CD8-positive, alpha-beta memory T cell (primary cell): ENCODE measurements at places on chromosomes 7 and 10. TPM values are rescaled to one million over a fixed set of nuclear protein-coding genes. Genes with fewer than 3 reads are reported as not detected.

DNA sequence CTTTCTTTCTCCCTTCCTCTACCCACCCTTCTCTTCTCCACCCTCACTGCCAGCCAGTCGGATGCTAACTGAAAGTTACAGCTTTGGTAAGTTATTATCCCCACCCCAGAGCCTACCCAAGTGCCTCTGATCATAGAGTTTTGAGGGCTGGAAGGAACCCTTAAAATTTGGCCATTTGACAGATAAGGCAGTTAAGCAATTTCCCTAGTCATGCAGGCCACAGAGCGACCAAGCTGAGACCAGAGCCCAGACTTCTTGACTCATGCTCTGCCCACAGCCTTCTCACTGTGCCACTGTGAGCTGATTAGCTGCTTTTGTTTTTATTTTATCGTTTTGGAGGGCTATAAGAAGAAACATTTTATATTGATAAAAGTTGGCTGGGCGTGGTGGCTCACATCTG lies 17.2 kb downstream of the SAP25 start:
- peaks cover 22% of the 10 kb centered on the region for H3K36me3 ChIP-seq
- no peaks in the 10 kb centered on the region for H3K27me3 ChIP-seq
- H3K4me3 ChIP-seq = no peak overlapping the region
- no peak overlapping the region for H3K27ac ChIP-seq
- no peak for DNase-seq

NEUROG3 gene
- polyA plus RNA-seq = 0.15 TPM

GRCh38 chr10:117320050-117320665 lies 55.1 kb downstream of the PDZD8 start:
- DNase-seq = no peak
- no peaks in the 10 kb centered on the region for H3K4me1 ChIP-seq
- no peak overlapping the region for H3K27ac ChIP-seq

OR2A1 gene
- polyA plus RNA-seq = not detected

GRCh38 chr7:35015346-35015859 lies 21.9 kb downstream of the DPY19L1 start:
- H3K4me3 ChIP-seq = no peak overlapping the region
- H3K27ac ChIP-seq = no peak overlapping the region
- no peaks in the 10 kb centered on the region for H3K4me1 ChIP-seq
- H3K27me3 ChIP-seq = no peaks in the 10 kb centered on the region

CHRM2 gene
- not detected for polyA plus RNA-seq

DNA sequence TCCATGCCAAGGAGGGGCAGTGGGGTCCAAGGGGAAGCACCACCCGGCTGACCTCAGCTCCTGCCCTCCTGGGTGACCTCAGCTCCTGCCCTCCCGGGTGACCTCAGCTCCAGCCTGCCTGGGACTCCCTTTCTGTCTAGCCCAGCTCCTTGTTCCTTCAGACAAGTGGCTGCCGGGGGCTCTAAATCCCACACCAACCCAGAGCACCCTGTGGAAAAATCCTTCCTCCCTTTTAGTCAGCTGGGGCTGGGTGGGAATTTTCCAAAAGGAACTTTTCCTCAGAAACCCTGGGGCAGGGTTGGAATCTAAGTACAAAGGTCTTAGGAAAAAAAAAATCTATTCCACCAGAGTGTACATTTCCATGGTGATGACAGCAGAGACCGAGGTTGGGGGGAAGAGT lies 36.3 kb downstream of the AKR1B1 start:
- no peak overlapping the region for H3K4me3 ChIP-seq
- DNase-seq = no peak
- H3K36me3 ChIP-seq = no peaks in the 10 kb centered on the region
- no peak overlapping the region for H3K27ac ChIP-seq

PIK3CG gene
- polyA plus RNA-seq = 31.0 TPM

DNA sequence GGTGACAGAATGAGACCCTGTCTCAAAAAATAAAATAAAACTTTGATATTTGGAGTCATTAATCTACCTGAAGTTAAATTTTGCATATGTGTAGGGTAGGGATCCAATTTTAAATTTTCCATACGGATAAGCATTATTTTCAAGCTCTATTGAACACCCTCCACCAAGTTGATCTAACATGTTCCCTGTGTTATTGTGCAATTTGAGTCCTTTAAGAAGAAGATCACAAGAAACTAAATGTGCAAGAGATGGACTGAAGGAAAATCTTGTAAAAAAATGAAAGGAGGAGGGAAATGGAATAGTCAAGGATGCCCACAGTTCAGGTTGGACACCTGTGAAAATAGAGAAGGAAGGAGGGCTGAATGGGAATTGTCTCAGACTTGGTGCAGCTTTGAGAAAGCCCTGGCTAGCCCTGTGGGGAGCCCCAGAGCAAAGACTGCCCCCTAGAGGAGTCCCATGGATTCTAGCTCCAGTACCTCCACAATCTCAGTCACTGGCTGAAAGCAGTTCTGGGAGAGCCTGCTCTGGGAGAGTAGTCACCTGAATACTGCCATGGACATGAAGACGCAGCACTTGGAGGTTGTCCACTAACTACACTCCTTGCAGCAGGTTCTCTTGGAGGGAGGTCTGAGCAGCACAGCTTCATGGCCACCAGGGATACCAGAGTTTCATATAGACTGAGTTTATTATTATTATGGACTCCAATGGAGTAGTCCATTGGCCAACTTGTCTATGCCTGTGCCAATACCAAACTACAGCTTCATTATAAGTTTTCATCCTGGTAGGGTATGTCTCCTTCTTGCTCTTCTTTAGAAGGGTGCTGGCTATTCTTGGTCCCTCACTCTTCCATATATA lies 5.7 kb upstream of the TIAL1 start:
- H3K4me3 ChIP-seq = no peak overlapping the region
- DNase-seq = no peak
- H3K27ac ChIP-seq = no peak overlapping the region
- no peaks in the 10 kb centered on the region for H3K27me3 ChIP-seq
- peaks cover 5% of the 10 kb centered on the region for H3K4me1 ChIP-seq

GRCh38 chr7:153047079-153047959 lies 287.8 kb downstream of the ACTR3B start:
- H3K4me1 ChIP-seq = no peaks in the 10 kb centered on the region
- H3K27ac ChIP-seq = no peak overlapping the region
- no peaks in the 10 kb centered on the region for H3K36me3 ChIP-seq
- H3K4me3 ChIP-seq = no peak overlapping the region
- H3K27me3 ChIP-seq = no peaks in the 10 kb centered on the region

DNA sequence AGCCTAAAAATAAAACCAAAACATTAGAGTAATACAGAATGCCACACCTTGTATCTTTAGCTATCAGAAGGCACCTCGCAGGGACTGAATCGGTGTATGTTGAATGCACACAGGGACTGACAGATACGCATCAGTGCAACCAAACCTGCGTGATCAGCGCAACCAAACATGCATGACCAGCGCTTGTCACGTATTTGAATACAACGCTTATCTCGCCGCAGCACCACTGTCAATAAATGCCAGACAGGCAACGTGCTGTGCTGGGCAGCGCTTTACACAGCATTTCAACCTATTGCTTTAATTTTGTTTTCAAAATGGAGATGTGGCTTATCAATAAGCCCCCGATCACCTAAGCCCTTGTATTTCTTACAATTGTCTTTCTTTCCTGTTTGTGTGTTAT lies 242.4 kb downstream of the SFMBT2 start:
- no peaks in the 10 kb centered on the region for H3K4me1 ChIP-seq
- H3K4me3 ChIP-seq = no peak overlapping the region
- no peaks in the 10 kb centered on the region for H3K27me3 ChIP-seq

DNA sequence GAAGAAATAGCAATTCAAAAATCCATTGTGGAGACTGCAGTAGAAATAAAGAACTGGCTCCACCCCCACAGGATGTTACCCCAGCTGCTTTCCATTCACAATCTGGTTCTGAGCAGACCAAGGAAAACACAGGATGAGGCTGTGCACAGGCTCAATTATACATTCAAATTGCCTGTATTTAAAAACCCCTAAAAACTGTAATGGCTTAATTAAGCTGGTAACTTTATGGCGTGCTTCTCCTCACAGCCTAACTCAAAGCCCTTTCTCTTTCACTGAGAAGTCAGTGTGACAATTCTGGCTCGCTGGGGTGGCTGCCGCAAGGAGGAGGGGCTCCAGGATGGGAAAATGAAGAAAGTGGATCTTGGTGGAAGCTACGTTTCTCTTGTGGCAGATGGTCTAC lies 1191.1 kb downstream of the SORCS1 start:
- DNase-seq = no peak

GRCh38 chr7:79968077-79968648 lies 166.5 kb upstream of the GNAI1 start:
- H3K4me3 ChIP-seq = no peak overlapping the region
- H3K27ac ChIP-seq = no peak overlapping the region
- DNase-seq = no peak
- no peaks in the 10 kb centered on the region for H3K4me1 ChIP-seq

SUFU gene
- polyA plus RNA-seq = 8.3 TPM

DNA sequence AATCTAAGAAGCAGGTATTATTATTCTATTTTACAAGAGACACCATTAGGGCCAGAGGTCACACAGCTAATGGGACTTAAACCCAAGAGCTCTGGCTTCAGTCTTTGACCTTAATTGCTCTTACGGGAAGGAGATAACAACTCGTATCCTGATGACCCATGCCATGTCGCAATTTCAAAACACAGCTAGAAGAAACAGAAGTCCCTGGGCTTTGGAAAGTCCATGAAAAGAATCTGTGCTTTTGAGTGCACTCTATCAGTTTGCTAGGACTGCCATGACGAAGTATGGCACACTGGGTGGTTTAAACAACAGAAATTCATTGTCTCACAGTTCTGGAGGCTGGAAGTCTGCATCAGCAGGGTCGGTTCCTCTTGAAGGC lies 247.8 kb upstream of the AOAH start:
- H3K4me1 ChIP-seq = peaks cover 15% of the 10 kb centered on the region
- H3K27me3 ChIP-seq = no peaks in the 10 kb centered on the region
- H3K4me3 ChIP-seq = no peak overlapping the region

MASTL gene
- 3.4 TPM for polyA plus RNA-seq

CYP3A4 gene
- not detected for polyA plus RNA-seq

GRCh38 chr10:129213256-129213655 lies 253.8 kb upstream of the MGMT start:
- H3K36me3 ChIP-seq = no peaks in the 10 kb centered on the region
- no peak overlapping the region for H3K4me3 ChIP-seq
- no peak for DNase-seq

WIPF3 gene
- not detected for polyA plus RNA-seq

DNA sequence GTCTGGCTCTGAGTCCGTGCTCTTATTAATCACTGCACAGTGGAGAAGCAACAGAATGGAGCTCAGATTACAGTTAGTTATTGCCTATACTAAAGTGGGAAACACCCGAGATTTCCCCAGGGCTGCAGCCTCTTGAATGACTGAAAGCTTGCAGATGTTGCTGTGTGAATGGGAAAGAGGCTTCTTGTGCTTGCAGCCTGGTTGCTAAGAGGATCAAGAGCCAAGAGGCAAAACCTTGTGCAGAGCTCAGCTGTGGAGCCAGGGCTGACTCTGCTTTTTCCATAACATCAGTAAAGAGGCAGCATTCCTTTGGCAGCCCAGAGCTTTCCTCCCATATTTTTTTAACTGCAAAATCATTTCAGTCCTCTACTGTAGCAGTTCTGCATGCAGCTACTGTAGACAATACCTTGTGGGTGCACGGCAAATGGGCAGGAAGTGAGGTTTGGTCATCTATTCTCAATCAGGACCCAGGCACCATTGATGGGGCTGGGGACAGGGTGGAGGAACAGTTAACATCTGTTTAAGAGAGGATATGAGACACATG lies 86.5 kb downstream of the RALA start:
- H3K4me1 ChIP-seq = no peaks in the 10 kb centered on the region
- H3K27ac ChIP-seq = no peak overlapping the region
- H3K36me3 ChIP-seq = no peaks in the 10 kb centered on the region
- no peak for DNase-seq

GRCh38 chr10:102384053-102384452 lies 11.5 kb upstream of the NFKB2 start:
- peaks cover 22% of the 10 kb centered on the region for H3K36me3 ChIP-seq
- DNase-seq = no peak
- no peaks in the 10 kb centered on the region for H3K4me1 ChIP-seq
- no peaks in the 10 kb centered on the region for H3K27me3 ChIP-seq
- H3K27ac ChIP-seq = no peak overlapping the region

GIMAP2 gene
- polyA plus RNA-seq = 88.0 TPM

NCOA4 gene
- polyA plus RNA-seq = 147 TPM

PON1 gene
- polyA plus RNA-seq = not detected

FAM180A gene
- not detected for polyA plus RNA-seq

GRCh38 chr10:21285742-21286331 lies 239.6 kb downstream of the SKIDA1 start:
- no peak overlapping the region for H3K27ac ChIP-seq
- H3K4me3 ChIP-seq = no peak overlapping the region
- no peaks in the 10 kb centered on the region for H3K36me3 ChIP-seq
- H3K4me1 ChIP-seq = no peaks in the 10 kb centered on the region
- no peaks in the 10 kb centered on the region for H3K27me3 ChIP-seq
- no peak for DNase-seq

VAX1 gene
- polyA plus RNA-seq = not detected

DNA sequence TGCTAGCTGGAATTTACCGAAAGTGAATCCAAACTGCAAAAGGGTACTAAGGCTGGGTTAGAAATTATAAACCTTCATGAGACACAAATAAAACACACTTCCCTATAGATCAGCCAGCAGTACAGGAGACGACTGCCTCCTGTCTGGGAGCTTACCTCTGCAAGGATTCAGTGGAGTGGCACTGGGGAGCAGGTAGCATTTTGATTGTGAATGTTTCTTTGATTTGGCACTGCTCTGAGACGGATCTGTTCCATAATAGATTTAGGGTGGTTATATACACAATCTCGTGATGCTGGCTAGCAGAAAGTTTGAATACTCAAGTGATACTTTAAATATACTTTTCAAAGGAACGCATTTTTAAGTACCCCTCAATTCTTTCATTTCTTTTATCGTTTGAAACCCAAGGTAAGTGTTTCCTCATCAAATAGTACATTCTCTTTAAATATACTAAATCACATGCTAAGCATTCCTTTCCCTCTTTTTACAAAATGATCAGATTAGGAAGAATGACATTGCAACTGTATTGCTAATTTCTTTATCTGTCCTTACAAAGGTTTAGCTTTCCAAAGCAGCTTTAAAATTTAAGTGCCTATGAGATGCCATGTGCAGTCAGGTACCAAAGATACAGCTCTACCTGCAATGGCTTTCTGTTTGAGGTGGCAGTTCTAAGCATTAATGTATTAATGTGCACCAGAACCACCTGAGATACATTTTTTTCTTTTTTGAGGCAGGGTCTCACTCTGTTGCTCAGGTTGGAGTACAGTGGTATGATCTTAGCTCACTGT lies 20.6 kb upstream of the CHCHD3 start:
- peaks cover 9% of the 10 kb centered on the region for H3K27me3 ChIP-seq
- no peaks in the 10 kb centered on the region for H3K36me3 ChIP-seq
- H3K4me3 ChIP-seq = no peak overlapping the region
- H3K27ac ChIP-seq = no peak overlapping the region
- DNase-seq = no peak
- no peaks in the 10 kb centered on the region for H3K4me1 ChIP-seq

DNA sequence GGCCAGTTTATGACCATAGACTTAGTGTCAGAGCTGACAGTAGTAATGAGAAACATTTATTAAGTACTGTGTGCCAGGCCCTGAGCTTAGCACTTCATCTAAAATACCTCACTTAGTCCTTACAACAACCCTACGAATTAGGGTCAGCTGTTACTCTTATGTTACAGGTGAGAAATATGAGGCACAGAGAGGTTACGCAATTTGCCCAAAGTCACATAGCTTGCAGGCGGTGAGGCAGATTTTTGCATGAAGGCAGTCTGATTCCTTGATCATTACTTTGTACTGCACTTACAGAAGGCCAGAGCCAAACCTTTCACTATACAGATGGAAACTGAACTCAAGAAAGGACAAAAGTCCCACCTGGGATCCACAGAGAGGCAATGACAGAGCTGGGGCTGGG lies 10.2 kb downstream of the CDH23 start:
- H3K36me3 ChIP-seq = no peaks in the 10 kb centered on the region
- H3K4me1 ChIP-seq = no peaks in the 10 kb centered on the region
- H3K27ac ChIP-seq = no peak overlapping the region
- DNase-seq = no peak
- H3K4me3 ChIP-seq = no peak overlapping the region
- H3K27me3 ChIP-seq = no peaks in the 10 kb centered on the region

SFTPA1 gene
- polyA plus RNA-seq = not detected

PAX2 gene
- not detected for polyA plus RNA-seq
